Right ventricle myocardium inferior (tissue), 1 donor: ENCODE measurements at places on chromosomes 3 and 15. TPM values are rescaled to one million over a fixed set of nuclear protein-coding genes. Genes with fewer than 3 reads are reported as not detected.

- no peak for DNase-seq
These were observed 54.5 kb upstream of the ARL14 start for GRCh38 chr3:160622263-160623045.

GRCh38 chr3:185046603-185047002, 106.3 kb downstream of the C3orf70 start:
- DNase-seq = no peak

Gene EEFSEC
- 19.4 TPM for total RNA-seq

GRCh38 chr3:97579365-97579764, 185.2 kb upstream of the ARL6 start:
- no peak for DNase-seq

Gene TTLL13
- total RNA-seq = not detected

- no peak for DNase-seq
These were observed 147.4 kb upstream of the STAC start for GRCh38 chr3:36232797-36233489.
